Activated gamma-delta T cell treated with anti-CD3 and anti-CD28 coated beads, Interleukin-2, amount 50 U/mL, for 16 hours (primary cell): ENCODE measurements at places on chromosomes 7 and 10.

DNA sequence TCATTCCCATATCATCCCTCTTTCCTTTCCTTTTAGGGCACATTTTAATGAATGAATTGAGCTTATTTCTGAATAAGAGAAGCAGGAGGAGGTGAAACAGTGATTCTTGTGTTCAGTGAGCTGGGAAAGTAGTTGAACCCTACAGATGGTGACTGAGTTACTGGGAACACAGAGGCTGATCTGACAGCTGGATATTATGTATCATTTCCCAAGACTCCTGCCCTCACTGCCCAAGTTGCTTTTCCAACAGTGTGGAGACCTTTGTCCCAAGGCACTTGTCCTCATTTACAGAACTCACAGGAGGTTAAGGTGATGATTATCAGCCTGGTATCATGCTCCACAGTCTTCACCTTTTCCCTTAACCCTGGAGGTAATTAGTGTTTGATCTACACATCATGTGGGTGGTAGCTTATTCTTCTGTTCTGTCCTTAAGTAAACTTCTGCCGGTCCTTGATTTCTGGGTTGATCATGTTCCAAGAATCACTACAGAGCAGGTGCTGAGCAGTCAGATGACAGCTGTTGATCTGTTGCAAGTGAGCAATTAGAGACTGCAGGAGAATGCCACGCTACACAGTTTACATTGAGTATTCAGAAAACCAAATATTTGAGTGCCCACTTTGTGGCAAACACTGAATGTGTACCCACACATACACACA lies 2.6 kb downstream of the PRLHR start:
- DNase-seq, result no peak

DNA sequence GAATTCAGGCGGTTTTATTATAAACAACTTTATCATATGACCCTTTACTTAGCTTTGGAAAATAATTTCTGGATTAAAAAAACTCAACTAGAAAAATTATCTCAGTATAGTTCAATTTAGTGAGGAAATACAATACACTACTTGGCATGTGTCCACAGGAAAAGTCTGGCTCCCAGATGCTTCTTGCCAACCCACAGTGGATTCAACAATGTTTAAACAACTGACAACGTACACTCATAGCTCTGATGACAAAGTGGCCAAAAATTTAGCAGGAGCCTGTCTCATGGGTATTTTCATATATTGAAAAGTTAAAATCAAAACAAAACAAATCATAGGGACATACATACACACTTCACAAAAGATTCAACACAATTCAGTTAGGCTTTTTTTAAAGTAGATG lies 158.8 kb downstream of the SKAP2 start:
- no peak for DNase-seq

- no peak for DNase-seq
These were observed 65.6 kb upstream of the CCDC6 start for GRCh38 chr10:59971915-59972314.

- DNase-seq, result no peak
These were observed 321.4 kb downstream of the FGFR2 start for GRCh38 chr10:121276822-121277221.

DNA sequence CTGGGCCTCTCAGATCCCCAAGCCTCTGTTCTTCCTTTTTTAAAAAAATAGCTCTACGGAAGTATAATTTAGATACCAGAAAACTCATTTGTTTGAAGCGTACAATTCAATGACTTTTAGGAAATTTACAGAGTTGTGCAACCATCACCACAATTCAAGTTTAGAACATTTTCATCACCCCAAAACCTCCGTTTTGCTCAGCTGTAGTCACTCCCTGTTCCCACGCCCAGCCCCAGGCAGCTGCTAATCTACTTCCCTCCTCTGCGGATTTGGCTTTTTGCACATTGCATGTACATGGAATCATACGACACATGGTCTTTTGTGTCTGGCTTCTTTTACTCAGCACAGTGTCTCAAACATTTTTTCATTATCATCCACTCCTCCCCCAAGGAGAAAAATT lies 229.2 kb downstream of the TCF7L2 start:
- no peak for DNase-seq

GRCh38 chr10:49273082-49273465 lies 25.9 kb upstream of the C10orf71 start:
- no peak for DNase-seq

DNA sequence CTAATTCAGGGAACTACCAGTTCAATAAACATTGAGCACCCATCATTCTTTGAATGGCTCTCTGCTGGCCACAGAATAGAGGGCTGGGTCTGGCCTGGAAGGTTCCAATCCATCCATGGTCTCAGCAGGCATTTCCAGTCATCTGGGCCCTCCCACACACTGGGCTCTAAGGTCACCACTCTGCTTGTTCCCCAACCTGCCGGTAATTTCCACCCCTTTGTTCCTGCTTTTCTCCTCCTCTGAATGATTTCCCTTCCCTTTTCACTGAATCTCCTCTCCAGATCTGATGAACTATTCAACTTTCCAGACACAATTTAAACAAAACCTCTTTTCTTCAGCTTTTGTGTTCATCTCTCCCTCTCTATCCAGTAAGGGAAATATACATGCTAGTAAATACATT lies 2.6 kb downstream of the BZW2 start:
- DNase-seq, result no peak

DNA sequence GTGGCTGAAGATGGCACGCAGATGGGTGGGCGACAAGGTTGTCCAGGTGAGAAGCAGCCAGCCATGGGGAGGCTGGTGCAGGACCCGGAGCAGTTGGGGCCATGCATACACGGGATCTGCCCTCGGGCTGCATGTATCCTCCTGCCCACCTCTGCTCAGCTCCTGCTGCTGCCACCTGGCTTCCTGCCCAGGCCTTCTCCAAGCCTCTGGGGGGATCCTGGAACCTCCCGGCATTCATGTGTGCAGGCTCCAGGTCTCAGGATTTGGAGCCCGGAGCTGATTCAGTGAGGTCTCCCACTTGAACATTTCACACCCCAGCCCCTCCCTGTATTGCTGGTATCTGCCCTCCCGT lies 27.0 kb downstream of the PDGFA start:
- no peak for DNase-seq
